ENCODE measurements at places on chromosomes 12 and 14.
A peak's percentile ranks its signal among the peaks of the same experiment; 100 is the strongest.

DNA sequence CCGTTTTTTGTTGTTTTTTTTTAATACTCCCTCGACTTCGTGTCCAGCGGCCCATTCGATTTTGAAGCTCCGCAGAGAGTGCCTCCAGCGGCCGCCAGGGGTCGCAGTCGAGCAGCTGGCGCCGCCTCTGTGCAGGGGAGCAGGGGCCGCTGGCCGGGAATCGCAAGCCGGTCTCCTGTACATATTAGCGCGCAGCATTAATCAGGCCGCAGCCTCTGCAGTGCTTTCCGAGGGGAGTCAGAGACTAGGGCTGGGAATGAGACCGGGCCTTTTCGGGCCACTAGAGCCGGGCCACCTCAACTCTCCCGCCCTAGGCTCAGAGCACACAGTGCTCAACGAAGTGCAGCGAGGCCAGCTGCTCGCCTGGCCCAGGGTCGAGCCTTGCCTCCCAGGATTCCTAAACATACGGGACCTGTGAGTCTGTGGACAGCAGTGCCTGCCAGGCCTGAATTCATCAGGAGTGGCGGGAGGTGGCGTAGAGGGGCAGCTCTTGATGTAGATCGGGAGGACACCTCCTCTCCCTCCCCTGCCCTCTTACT is 81.8 kb downstream of the EMP1 start:
- peak; percentile 27 for DNase-seq

GRCh38 chr14:74135426-74135825 is 50.7 kb downstream of the LIN52 start:
- DNase-seq, result no peak

GRCh38 chr14:96136371-96137005 is 68.2 kb upstream of the BDKRB2 start:
- DNase-seq, result no peak

DNA sequence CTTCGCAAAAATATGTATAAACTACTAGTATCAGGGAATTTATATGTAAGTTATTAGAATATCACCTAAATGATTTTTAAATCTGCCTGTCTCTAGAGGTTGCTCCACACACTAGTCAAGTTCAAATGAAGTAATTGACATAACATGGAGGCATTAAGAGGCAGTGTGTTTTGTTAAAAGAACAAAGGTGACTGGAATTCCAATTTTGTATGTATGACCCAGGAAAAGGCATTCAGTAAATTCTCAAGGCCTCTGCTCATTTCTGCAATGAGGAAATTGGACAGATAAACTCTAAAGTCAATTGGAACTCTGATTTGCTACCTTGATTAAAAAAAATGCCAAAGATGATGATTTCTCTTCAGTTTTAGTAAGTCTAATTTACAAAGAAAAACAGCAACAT is 117.1 kb downstream of the NAV3 start:
- no peak for DNase-seq

- DNase-seq, result no peak
Observed at GRCh38 chr14:67762051-67762450, 54.3 kb downstream of the ZFYVE26 start.

DNA sequence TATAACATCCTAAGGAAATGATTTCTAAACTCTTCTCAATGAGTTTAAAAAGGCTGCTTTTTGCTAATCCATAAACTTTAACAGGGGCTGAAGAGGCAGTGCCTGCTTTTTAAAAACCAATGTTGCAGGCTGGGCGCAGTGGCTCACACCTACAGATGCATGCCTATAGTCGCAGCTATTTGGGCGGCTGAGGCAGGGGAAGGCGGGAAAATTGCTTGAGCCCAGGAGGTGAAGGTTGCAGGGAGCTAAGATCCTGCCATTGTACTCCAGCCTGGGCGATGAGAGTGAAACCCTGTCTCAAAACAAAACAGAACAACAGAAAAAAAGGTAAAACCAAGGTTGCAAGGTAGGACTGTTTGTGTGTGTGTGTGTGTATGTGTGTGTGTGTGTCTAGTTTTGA is 531.2 kb downstream of the DIO2 start:
- no peak for DNase-seq

GRCh38 chr12:56993346-56993745 is 13.0 kb downstream of the ZBTB39 start:
- DNase-seq, result no peak

DNA sequence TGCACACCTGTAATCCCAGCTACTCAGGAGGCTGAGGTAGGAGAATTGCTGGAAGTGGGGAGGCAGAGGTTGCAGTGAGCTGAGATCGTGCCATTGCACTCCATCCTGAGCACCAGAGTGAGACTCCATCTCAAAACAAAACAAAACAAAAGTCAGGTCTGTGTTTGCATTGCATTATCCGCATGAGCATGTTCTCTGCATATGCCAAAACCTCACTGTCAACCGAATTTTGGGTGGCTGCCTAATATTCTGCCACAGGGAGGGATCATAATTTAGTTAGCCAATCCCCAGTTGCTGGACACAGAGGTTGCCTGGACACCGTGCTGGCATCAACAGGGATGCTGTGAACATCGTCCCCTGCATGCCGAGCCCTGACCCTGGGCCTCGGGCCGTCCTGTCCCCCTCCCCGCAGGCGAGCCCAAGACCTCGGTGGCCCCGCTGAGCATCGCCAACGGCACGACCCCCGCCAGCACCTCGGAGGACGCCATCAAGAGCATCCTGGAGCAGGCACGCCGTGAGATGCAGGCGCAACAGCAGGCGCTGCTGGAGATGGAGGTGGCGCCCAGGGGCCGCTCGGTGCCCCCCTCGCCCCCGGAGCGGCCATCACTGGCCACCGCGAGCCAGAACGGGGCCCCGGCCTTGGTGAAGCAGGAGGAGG is 49.2 kb downstream of the PHETA1 start:
- DNase-seq, result no peak

- no peak for DNase-seq
Observed at GRCh38 chr12:51630986-51631385, 40.0 kb downstream of the SCN8A start.

- DNase-seq, result no peak
Observed at GRCh38 chr12:96228566-96229248, 34.5 kb downstream of the ELK3 start.

DNA sequence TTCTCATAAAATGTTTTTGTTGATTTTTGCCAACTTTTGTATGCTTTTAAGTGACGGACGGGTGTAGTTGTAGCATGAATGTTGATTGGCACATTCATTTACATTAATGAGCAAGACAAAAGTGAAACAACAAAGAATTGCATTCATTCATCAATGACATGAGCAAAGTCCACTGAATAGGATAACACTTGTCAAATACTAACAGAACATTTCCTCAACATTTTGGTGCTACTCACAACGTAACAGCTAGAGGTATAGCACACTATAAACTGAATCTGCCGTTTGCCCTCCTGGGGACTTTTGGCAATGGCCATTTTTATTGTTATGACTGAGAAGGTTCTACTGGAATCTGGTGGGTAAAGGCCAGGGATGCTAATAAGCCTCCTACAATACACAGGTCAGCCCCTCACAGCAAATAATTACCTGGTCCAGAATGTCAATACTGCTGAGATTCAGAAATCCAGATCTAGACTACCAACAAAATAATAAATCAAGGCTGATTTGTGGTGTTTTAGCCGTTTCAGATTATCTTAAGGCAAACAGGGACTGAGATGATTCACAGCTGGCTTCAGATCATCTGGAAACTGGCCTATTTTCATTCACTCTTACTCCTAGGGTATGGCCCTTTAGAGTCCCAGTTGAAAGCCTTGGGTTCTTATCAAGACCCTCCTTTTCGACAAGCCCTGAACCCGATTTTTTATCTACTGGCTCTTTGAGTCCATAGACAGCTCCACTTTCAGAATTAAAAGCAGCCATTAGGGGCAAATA is 22.5 kb upstream of the CDKN3 start:
- no peak for DNase-seq

GRCh38 chr12:91250273-91250665 is 67.7 kb upstream of the DCN start:
- no peak for DNase-seq

GRCh38 chr12:126156806-126157574 is 1091.8 kb downstream of the AACS start:
- no peak for DNase-seq

DNA sequence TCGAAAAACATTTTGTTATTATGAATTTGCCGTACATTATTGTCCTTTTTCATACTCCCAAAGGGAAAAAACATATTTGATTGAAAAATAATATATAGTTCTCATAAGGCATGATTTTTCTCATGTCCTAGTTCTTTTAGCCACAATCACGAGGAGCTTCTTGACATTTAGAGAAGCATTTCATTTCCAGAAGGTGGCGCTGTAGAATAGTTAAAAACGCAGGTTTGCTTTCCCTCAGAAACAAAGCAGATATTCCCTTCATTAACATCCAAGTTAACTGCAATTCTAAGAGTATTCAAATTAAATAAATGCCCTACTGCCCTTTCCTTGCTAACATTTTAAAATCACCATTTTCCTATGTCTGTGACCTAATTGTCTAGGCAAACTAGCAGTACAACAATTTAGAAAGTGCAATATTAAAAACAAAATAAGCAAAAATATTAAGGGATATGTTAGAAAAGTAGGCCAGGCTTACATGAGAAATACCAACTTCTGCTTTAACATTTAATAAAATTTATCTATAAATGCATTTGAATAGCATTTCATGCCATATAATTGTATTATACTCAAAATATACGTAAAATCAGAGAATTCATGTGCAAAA is 10.9 kb upstream of the PIK3C2G start:
- DNase-seq, result no peak

- no peak for DNase-seq
Observed at GRCh38 chr14:100267990-100268389, 29.0 kb downstream of the YY1 start.

GRCh38 chr12:94242901-94243300 is 94.5 kb downstream of the PLXNC1 start:
- no peak for DNase-seq

GRCh38 chr14:103509864-103510723 is 12.5 kb downstream of the CKB start:
- no peak for DNase-seq

GRCh38 chr12:130632642-130633041 is 83.5 kb downstream of the RIMBP2 start:
- DNase-seq, result no peak

DNA sequence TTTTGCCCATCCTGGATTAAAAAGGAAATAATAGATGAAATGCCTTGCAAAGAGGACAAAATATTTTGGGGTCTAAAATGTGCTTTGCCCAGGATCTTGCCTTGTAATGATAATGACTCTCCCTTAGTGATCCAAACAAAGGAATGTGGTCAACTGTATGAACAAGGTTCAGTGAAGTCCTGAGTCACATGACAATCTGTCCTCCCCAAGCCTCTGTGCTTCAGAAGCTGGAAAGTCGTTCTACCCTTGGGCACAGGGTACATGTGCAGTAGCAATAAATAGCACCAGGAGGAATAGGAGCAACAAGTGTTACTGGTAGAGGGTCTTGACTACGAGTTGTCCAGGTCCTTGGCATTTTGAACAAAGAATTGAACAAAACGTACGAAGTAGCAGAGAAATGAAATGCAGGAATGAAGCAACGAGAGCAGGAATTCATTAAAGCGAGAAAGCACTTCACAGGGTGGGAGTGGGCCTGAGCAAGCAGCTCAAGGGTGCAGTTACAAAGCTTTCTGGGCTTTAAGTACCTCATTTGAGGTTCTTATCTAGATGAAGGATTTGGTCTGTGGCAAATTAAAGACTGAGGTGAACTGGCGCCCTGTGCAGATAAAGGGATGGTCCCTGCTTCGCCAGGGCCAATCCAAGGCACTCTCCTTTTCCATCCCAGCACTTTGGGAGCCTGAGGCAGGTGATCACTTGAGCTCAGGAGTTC is 65.8 kb downstream of the RESF1 start:
- DNase-seq, result no peak
